ENCODE measurements at places on chromosomes 11 and 22.
A peak's percentile ranks its signal among the peaks of the same experiment; 100 is the strongest.

GRCh38 chr11:12126344-12127019 lies 16.1 kb downstream of the MICAL2 start:
- DNase-seq: no peak

GRCh38 chr11:105673089-105673488 lies 63.2 kb downstream of the GRIA4 start:
- DNase-seq: peak; percentile 52

DNA sequence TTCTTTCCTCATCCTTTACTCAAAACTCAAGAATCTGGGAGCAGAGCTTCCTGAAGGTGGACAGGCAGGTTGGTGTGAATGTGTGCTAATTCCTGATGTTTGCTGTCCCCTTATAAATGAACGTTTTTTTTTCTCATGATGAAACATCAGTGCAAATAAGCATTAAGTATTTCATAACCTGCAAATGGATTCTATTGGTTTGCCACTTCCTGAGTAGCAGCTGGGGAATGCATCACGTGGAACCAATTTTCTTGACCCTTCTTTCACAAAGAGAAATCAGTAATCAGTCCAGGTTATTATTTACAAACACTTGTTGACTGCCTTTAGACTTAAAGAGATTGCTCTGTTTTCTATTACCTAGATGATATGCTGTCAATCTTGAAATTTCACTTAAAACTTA lies 40.1 kb upstream of the SCN3B start:
- DNase-seq: no peak

- no peak for DNase-seq
Measured at GRCh38 chr11:108973402-108974162, 308.7 kb downstream of the DDX10 start.

GRCh38 chr22:30435674-30436126 lies 10.1 kb downstream of the MTFP1 start:
- no peak for DNase-seq

- no peak for DNase-seq
Measured at GRCh38 chr22:29158546-29158945, 47.1 kb upstream of the EMID1 start.

DNA sequence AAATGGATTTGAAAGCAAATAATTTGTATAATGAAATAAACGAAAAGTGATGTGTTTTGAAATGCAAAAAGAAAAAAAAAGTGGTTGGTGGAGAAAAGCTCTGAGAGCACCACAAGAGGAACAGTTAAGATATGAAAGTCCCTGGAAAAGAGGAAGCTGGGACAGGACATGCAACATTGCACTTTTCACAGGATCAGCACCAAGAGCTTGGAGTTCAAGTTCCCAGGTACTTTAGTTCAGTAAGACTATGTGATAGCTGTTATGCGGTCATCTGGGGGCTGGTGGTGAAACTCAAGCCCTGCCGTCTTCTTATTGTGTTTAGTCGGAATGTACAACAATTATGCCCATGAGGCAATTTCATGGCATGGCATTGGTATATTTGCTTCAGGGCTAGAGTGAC lies 17.1 kb upstream of the MS4A4A start:
- no peak for DNase-seq

DNA sequence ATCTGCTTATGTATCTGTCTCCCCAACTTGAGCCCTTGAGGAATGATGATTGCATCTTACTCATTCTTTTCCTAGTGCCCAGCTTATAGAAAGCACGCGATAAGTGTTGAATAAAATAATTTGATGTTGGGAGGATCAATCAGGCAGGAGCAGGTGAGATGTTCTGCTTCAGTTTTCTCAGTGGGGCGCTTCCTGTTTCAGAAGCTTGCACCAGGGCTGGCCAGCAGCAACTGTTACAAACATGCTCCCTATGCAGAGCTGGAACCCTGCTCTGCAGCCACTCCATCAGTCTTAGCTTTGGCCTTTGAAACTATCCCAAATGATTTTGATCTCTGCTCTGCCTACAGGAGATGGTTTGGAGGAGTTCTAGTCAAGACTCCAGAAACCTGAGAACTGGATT lies 3.9 kb downstream of the ENDOD1 start:
- DNase-seq: no peak
